ENCODE measurements at places on chromosomes 16 and 17. TPM values are rescaled to one million over a fixed set of nuclear protein-coding genes. Genes with fewer than 3 reads are reported as not detected.

- no peak for DNase-seq
These were observed 124.5 kb upstream of the MAF start for GRCh38 chr16:79725051-79725450.

- DNase-seq: no peak
These were observed 109.8 kb downstream of the CDK5R1 start for GRCh38 chr17:32596628-32597027.

Gene C16orf96
- polyA plus RNA-seq: 0.06 TPM

GRCh38 chr17:549177-550040 lies 165.2 kb downstream of the VPS53 start:
- DNase-seq: no peak
